ENCODE measurements at places on chromosomes 3 and 15.

- DNase-seq = peak; percentile 86
Measured at GRCh38 chr15:42457445-42458442, 33.2 kb downstream of the ZNF106 start.

DNA sequence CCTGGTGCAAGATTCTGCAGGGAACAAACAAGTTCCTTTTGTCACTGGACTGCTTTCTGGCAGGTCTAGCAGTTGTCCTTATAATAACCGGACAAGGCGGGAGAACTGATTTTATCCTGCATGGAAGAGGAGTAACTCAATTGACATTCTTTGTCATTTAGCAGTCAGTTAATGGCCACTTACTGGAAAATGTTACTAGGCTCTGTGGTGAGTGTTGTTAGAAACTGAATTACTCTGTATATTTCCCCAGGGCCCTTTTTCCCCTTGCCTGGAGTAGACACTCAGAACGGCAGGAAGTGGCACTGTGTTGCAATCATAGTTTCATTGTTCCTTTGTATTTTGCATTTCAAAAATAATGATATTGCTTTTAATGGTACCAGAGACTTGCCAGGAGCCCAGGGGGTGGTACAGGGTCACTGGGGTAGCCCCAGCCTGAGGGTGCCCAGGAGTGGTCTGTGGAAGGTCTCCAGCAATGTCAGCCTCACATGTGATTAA is 318.6 kb upstream of the LRRFIP2 start:
- DNase-seq = no peak

GRCh38 chr3:127784865-127785710 is 37.2 kb downstream of the MGLL start:
- DNase-seq = no peak

GRCh38 chr15:80455051-80455648 is 51.0 kb downstream of the ARNT2 start:
- no peak for DNase-seq

- DNase-seq = no peak
Measured at GRCh38 chr15:54519577-54519976, 541.3 kb downstream of the UNC13C start.

DNA sequence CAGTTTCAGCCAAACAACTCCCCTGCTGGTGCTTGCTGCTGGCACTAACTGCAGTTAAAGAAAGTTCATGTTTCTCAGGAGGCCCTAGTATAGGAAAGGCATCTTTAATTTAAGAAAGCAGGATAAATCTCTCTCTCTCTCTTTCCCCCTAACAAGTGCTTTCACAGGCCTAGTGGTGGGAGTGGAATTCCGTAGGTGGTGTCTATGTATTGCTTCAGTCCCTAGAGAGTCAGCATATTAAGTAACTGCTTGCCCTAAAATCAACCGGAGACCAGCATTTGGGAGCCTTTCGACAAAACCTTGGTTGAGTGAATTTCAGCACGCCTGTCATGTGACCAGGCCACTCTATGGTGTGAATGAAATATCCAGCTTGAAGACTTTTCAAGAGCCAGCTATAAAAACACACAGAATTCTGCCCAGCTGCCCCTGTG is 169.2 kb upstream of the TGFBR2 start:
- DNase-seq = no peak

- no peak for DNase-seq
Measured at GRCh38 chr3:183527428-183528379, 27.8 kb downstream of the KLHL6 start.

- DNase-seq = no peak
Measured at GRCh38 chr15:57741089-57741488, 34.6 kb downstream of the POLR2M start.

GRCh38 chr3:59065240-59065639 is 15.4 kb upstream of the CFAP20DC start:
- no peak for DNase-seq

DNA sequence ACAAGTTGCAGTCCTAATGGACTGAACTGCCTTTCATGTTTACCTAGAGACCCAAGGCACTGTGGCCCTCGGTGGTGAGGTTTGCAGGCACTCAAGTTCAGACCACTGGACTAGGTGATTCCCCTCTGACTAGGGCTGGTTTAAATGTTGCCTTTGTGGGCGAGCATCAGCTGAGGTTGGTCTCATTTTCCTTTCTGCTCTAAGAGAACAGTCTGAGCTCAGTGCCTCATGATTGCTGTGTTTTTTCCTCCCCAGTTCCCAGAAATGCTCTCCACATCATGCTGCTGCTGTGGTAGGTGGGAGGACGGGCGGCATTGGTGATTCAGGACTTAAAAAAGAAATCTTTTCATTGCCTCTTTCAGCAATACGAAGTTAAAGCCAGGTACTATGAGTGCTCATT is 237.2 kb downstream of the MBNL1 start:
- no peak for DNase-seq

DNA sequence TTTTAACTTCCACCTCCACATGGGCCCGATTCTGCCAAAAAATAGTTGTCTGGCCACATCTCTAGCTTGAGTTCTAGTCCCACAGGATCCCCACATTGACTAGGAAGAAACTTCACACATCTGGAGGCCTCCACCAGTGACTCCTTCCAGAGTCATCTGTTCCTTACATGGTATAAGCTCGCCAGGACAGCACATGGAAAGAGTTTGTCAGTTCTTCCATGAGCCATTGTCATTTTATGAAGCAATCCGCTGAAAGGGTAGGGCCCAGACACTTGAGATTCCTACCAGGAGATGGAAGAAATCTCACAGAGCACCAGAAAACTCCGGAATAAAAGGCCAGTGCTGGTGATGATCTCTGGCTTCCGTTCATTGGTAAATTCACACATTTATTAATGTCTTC is 350.5 kb upstream of the ICE2 start:
- no peak for DNase-seq

- peak; percentile 21 for DNase-seq
Measured at GRCh38 chr3:6862041-6862879, 1.3 kb downstream of the GRM7 start.

DNA sequence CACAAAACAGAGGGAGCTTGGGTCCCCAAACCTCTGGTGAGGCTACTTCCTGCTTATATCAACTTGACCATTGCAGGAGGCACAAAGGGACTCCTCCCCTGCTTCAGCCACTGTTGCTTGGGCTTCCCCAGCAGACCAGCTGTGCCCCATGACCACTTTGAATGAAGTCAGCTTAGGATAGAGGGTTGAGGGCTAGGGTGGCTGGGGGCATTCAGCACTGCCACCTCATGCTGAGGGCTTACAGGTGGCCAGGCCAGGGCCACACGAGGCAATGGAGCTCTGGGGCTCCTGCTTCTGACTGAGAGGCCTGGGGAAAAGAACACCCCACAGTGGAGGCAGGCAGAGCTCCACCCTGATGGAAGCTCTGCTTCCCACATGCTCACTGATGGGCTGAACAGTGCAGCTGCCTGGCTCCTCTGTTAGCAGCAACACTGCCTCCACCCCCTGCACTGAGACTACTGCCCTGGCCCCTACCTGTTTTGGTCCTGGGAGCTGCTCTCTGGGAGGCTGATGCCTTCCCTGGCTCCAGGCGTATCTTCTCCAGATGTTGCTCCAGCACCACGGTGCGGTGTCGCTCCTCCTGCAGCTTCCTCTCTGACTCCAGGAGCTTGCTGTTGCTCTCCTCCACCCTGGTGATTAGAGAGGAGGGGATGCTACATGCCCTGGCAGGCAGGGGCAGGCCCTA is 10.2 kb upstream of the HHATL start:
- no peak for DNase-seq

- DNase-seq = no peak
Measured at GRCh38 chr15:78938658-78939488, 6.0 kb downstream of the CTSH start.

GRCh38 chr3:81743096-81744025 is 18.1 kb downstream of the GBE1 start:
- no peak for DNase-seq

GRCh38 chr15:58770519-58770856 is 614 bp upstream of the MINDY2 start:
- DNase-seq = no peak

DNA sequence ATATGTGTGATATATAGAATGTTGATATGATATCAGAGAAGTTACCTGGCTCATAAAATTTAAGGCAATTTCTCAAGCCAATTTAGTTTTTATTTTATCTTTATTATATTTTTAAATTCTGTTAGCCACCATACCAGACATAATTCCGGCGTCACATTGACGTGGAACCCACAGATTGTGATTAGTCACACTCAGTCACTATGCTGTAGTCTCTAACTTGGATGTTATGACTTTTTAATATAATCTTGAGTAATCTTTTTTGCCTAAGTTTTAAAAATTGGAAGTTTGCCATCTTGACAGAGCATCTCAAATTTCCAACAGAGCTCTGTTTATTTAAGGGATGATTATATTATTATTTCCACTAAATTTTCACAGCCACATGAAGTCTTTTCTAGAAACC is 9.7 kb upstream of the DCLK3 start:
- no peak for DNase-seq

Data from right renal cortex interstitium (tissue), 3 donors.